ENCODE measurements at places on chromosomes 12 and 14.

GRCh38 chr14:92615451-92615850 lies 101.9 kb downstream of the RIN3 start:
- DNase-seq = no peak

GRCh38 chr12:40106202-40106533 lies 287 bp upstream of the SLC2A13 start:
- DNase-seq = no peak

GRCh38 chr12:2607881-2608607 lies 186.7 kb upstream of the FKBP4 start:
- no peak for DNase-seq

DNA sequence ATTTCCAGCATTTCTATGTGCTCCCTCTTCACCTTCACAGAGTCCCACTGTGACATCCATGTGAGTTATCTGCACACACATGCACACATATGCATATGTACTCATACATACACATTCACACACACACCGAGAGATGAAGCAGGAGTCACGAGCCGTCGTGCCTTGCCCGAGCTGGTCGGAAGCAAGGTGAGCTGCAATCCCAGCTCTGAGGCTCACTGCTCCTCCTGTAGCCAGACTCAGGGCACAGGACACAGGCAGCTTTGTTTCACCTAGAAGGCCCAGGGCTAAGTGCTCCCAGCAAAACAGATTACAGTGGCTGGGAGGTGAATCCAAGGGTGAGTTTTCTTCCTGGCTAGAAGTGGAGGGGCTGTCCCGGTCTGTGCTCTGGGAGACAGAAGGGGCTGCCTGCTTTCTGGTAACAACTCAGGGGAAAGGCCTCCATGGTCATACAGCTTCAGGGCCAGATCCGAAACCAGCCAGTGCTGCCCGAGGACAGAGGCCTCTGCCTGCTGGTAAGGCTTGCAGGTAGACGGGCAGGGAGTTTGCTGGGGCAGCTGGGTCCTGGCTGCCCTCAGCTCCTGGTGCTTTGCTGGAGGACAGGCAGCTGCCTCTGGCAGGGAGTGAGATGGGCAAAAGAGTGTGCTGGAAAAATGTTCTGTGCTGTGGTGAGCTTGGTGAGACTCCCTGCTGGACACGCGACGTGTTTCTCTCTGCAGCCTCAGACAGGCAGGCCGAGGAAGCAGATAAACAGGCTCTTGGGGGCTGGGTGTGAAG lies 123.7 kb downstream of the CRACR2A start:
- DNase-seq = no peak

GRCh38 chr12:62739266-62740015 lies 195.5 kb downstream of the PPM1H start:
- no peak for DNase-seq

Data from urinary bladder (tissue), 4 donors.